Muscle of arm (tissue), 14 donors: ENCODE measurements at places on chromosomes 11 and 22.

DNA sequence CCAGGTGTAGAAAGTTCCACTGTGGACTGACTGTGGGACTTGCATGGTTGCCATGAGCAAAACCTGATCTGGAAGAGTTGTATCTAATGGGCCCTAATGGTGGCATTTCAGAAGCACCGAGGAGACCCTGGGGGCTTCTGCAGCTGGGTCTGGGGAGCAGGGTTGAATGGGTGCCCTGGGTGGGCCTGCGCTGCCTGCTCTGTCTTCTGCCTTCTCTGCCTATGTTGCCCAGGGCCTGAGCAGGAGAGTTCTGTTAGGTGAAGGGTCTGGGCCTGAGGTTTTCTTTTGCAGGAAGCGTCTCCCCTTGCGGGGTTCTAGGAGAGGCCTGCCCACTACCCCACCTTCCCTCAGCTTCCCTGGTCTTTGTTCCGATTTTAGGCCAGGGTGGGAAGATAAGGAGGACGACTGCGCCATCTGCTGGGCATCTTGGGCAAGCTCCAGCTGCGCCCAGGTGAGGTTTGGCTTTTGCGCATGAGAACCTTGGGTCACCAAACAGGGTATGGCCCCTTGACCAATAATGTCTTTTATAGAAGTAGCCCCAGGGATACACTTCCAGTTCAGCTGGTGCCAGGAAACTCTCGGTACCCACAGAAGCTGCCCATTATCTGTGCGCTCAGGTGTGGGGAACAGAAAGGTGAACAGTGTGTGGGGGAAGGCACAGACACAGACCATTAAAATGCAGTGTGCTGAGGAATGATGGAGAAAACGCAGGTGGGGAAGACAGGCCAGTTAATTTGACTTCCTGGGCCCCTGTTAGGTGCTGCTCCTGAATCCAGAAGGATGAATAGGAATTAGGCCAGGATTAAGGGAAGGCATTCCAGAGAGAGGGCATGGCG is 23.2 kb downstream of the COMMD9 start:
- DNase-seq, result peak; percentile 59

DNA sequence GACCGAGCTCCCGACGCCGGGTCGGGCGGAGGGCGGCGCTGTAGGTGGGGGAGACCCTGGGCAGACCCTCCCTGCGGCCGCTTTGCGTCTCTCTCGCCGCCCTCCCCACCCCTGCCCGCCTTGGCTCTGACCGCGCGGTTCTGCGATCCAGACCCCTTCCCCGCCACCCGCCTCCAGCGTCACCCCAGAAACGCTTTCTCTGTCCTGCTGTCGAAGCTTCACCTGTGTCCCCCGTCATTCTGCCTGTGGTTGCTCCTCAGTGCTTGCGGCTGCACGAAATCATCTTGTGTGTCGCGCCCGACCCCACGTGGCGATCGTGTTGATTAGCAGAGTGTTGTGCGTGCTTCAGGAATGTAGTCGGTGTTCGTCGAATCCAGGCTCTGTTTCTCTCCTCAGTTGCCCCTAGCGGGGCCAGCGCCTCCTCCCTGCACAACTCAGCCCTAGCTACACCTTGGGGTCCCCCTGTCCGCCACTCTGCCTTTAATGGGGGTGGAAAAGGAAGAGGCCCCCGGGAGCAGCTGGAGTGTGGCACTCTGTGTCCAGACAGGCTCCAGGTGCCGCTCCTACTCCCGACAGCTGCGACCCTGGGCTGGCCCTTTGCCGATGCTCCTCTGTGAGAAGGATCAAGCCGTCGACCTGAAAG is 851 bp downstream of the PTDSS2 start:
- peak; percentile 52 for DNase-seq

DNA sequence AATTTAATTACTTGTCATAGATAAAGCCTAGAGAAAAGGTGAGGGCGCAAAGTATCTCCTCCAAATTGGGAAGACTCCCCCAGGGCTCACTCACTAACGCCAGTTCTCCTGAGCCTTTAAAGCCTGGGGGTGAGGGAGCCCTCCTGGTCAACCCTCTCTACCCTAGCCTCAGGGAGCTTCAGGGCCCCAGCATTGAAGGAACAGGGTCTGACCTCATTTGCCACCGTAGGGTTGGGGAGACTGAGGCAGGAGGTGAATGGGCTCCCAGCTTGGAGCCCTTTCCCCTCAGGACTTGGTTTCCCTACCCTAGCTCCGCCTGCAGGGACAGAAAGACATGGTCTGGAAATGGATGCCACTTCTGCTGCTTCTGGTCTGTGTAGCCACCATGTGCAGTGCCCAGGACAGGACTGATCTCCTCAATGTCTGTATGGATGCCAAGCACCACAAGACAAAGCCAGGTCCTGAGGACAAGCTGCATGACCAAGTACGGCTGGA is 1.7 kb downstream of the FOLR2 start:
- DNase-seq, result no peak

DNA sequence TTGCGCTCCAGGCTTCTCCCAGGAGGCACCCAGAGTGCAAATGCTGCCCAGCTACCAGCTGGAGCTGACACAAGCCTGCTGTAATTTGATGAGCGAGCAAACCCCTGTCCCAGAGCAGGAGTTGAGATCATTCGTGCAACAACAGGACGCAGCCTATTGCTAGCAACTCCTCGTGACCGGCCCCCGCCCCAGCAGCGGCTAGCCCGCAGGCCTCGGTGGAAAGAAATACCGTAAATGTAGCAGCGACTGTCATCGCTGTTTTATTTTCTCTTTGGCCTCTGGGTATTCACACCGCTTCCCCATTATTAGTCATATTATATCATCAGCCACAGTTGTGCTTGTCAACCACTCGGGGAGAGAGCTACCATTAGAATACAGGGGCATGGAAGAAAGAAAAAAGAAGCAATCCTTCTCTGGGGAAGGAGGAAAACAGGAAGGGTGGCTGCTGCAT is 59.2 kb upstream of the ATXN10 start:
- peak; percentile 65 for DNase-seq

DNA sequence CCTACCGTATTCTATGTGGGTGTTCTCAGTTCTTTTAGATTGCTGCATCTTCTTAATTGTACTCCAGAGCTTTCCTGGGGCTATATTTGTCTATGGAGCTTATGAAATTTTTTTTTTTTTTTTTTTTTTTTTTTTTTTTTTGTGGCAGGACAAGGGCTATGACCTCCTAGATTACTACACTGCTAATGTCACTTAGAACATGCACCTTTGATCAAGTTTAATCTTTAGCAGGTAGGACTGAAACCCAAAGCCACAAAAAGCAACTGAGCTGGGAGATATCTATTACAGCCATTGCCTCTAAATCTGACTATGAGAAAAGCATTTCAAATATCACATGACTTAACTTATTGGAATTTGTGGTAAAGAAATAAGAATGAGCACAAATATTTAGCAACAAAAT is 21.7 kb upstream of the ABTB2 start:
- no peak for DNase-seq
